Aorta (tissue), 5 donors: ENCODE measurements at places on chromosomes 3 and 15. TPM values are rescaled to one million over a fixed set of nuclear protein-coding genes. Genes with fewer than 3 reads are reported as not detected.

GRCh38 chr3:84891851-84892250 lies 66.9 kb upstream of the CADM2 start:
- no peak for DNase-seq

DNA sequence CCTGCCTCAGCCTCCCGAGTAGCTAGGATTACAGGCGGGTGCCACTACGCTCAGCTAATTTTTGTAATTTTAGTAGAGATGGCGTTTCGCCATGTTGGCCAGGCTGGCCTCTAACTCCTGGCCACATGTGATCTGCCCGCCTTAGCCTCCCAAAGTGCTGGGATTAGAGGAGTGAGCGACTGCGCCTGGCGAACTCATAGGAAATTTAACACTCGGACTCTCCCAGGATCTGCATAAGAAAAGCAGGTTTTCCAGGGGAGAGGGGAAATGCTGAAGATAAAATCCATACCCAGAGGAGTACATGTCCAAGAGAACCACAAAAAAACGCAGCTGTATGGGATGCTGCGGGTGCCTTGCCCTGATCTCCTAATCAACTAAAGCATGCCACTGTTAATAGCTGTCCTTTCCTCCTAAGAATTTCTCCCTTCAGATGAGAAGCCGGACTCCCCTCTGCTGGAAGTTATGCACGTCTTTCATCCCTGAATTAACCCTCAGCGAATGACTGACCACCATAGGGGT lies 25.3 kb upstream of the TGFBR2 start:
- no peak for DNase-seq

The SNRPN gene
- total RNA-seq: 112 TPM

The ALS2CL gene
- 28.7 TPM for total RNA-seq
